Stimulated activated CD4-positive, alpha-beta T cell treated with anti-CD3 and anti-CD28 coated beads, Interleukin-1b, Interleukin-23, amount 100 ng/mL, for 1 hour (primary cell): ENCODE measurements at places on chromosomes 5 and 9.

- no peak for DNase-seq
These were observed 926.3 kb downstream of the TLE4 start for GRCh38 chr9:80498001-80498555.

- DNase-seq: no peak
These were observed 384.6 kb downstream of the SPOCK1 start for GRCh38 chr5:137114529-137114928.

- no peak for DNase-seq
These were observed 147.3 kb downstream of the ARSB start for GRCh38 chr5:78837836-78838235.

- DNase-seq: no peak
These were observed 36.7 kb upstream of the CCDC112 start for GRCh38 chr5:115333164-115333563.

DNA sequence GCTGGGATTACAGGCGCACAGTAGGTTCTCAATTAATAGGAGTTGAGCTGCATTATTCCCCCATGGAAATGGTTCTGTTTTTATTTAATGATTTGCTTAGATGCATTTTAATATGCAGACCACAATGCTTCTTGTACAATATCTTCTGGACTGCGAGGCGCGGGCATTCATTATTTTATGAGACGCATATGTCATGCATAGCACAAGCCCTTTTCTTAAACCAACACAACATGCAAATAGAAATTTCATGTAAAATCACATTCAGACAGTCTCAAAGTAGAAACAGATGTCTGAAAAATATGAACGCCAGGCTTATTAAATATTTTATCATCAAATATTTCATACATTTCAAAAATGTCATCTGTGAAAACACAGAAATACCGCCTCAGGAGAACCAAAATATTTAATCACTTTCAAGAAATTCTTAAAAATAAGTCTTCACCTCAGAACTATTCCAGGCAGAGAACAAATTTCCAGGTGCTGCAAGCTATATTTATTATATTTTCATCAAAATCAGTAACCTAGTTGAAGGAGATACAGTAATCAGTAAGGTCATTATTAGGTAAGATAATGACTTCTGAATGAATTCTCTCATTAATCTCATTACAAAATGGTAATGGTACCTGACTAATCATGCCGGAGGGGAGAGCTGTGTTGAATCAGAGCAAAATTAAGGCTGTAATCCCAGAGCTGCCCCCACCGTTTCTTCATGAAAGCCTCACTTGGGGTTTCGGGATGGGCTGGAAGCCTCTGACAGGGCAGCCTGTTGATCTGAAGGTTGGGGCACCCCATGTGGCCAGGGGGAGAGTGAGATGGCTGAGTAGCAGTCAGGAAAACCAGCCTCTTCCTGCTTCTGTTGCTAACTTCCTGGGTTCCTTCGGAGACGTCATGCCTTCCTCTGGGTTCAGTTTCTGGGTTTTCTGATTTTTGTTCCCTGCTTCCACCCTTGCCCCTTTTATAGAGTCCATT is 133.9 kb upstream of the ZNF618 start:
- DNase-seq: no peak

DNA sequence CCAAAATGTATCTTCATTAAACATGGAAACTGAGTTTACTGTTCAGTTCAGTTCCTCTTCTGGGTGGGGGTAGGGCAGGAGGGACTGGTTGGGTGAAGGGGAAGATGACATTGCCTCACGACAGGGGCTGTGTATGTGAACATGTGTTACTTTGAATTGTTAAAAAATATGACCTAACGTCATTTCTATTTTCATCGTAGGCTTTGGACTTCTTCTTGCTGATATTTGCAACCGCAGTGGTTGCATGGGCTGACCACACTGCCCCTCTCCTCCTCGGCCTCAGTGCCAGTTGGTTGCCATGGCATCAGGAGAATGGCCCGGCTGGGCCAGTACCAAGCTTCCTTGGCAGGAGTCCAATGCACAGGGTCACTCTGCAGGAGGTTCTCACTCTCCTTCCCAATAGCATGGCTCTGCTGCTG is 41.5 kb downstream of the HACD4 start:
- DNase-seq: no peak

- DNase-seq: no peak
These were observed 39.6 kb downstream of the TRIO start for GRCh38 chr5:14182761-14183160.

DNA sequence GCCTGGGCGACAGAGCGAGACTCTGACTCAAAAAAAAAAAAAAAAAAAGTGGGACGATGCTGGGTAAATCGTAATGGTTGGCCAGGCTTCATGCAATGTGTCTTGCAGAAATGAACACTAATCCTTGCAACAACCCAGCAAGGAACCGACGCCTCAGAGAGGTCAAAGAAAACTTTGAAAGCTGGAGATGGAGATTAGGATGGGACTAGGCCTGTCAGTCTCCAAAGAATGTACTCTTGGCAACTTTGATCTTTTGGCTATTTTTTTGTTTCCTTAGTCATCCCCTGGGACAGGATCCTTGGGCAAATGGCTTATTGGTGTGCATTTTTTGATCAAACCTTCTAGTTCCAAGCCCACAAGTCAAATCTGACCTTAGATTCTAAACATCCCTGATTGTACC is 10.6 kb upstream of the PWWP2A start:
- no peak for DNase-seq

GRCh38 chr9:124251204-124251603 is 6.5 kb upstream of the NEK6 start:
- DNase-seq: no peak

DNA sequence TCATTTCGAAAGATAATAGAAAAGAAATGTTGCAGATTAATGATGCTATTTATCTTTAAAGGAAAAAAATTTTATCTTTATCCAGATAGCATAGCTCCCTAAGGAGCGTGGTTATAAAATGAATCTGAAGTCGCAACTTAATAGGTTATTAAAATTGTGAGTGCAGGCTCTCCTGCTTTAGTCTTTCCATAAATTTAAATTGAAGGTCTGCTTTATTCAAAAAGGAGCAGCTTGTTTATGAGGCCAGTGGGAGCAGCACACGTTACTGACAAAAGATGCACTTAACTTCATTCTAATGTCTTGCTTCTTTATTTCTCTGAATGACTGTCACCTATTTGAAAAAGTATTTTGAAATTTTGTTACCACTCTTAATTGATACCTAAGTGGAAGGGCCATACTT is 95.0 kb downstream of the ZCCHC7 start:
- DNase-seq: no peak

GRCh38 chr9:976258-976942 is at the start of gene DMRT3:
Gene DMRT3, plus strand, starts transcription at chr9:976655. Its CDS starts 347 bp downstream, at chr9:977002.
- DNase-seq: no peak

DNA sequence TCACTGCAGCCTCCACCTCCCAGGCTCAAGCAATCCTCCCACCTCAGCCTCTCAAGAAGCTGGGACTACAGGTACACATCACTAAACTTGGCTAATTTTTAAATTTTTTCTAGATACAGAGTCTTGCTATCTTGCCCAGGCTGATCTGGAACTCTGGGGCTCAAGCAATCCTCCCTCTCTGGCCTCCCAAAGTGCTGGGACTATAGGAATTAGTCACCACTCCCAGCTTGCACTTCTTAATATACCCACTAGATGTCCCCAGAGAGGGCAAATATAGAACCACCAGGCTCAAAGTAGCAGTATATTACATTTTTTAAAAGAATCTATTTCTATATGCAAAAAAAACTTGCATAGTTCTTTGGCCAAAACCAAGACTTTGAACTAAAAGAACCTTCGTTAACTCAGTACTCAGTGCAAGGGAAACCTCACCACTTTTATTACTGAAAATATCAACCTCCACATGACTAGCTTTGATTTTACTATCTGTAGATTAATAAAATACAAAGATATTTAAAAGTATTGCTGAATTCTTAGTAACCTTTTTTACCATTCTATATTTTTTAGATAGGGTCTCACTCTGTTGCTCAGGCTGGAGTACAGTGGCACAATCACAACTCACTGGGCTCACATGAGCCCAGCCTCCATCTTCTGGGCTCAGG is 25.8 kb upstream of the HSD17B3 start:
- DNase-seq: peak; percentile 2

DNA sequence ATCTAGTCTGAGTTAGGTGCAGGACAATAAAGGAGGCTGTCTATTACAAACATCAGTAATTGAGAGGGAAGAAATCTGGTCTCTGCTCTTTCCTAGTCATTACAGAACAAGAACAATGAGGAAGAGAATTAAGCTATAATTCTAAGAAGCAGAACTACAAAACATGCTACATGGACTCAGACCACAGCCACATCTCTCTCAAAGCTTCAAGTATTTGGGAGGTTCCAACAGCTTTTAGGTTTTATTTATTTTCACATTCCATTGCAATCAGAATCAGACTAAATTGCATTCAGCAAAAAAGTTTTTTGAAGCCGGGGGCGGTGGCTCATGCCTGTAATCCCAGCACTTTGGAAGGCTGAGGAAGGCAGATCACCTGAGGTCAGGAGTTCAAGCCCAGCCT is 1.1 kb upstream of the GRPEL2 start:
- DNase-seq: no peak

DNA sequence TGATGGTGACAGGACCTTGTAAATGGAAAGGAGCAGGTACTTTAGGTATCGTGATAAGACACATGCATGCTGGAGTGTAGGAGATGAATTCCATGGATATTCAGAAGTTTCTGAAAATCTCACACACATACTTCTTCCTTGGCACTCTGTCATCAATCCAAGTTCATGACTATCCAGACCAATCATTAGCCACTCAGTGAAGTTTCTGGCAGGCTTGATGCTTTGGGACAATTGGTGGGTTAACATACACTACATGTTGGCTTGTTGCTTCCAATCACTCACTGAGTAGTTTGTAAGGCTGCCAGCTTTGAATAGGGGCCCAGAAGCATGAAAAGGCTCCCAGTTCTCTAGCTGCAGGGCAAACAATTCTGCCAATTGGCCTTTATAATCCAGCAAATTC is 147.6 kb downstream of the CEMIP2 start:
- DNase-seq: no peak

DNA sequence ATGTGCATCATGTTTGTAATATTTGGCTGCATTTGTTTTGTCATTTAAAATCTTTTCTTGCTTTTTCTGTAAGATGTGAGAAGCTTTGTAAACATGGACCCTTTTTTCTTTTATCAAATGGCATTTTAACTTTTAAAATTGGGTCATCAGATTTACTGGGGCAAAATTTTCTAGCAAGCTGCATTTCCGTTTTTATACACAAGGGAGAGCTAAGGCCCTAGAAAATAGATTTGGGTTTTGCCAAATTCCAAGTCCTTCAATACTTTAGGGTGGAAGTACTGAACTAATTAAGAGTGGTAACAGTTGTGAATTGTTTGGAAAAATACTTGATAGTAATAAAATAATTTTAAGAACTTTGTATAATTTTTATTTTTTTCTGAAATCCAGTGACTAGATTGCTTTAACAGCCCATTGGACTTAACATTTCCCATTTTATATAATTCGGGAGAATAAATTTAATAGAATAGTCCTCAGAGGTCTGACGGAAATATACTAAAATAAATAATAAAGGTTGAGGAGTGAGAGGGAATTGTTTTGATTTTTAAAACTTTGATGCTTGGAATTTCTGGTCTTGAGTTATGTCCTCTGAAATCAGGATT is 117.4 kb downstream of the SMARCA2 start:
- DNase-seq: no peak

DNA sequence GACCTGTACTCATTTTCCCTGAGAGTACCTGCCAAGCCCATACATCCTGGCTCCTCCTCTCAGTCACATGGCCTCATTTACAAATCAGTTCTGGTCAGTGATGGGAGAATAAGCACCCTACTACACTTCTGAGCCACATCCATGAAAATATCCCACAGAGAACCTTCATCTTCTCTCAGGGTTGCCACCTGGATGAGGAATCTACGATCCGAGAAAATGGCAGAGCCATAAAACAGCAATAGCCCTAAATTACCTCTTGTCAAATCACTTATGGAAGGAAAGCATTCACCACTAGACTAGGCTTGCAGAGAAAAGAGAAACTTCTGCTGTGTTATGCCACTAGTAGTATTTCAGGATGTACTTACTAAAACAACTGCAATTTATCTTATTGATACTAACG is 324.8 kb downstream of the BNC2 start:
- DNase-seq: no peak

DNA sequence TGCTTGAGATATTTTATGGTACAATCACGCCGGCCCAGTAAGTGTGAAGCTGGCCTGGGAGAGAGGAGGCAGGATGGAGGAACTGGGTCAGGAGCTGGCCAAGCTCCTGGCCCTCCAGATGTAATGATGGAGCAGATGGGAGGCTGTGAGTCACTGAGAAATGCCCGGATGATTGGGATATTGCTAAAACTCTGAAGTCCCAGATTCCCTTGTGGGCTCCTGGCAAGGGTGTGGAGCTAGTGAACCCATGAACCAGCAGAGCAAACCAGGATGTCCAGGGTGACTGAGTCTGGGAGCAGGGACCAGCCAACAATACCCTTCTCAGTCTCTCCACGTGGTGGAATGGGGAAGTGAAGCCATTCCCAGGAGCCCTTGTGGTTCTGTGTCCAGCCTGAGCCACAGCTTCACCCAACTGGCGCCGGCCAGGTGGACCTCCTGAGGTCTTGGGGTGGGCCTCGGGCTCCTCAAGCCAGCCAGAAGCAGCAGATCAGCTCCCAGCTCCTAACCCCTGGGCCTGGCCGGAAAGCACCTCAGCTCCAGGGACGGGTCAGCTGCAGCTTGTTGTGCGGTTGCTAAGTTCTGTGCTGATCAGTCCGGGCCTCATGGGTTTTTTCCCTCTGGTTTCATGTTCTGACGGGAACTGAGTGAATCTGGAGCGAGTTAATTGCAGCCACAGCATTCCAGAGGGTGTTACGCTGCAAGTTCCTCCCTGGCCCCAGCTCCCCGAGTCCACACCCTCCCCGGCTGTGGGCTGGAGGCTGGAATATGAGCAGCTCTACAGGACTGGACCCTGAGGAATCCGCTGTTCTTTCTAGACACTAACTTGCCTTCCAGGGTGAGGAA is 37.6 kb downstream of the DUSP1 start:
- no peak for DNase-seq

- no peak for DNase-seq
These were observed 53.3 kb downstream of the PTPN3 start for GRCh38 chr9:109444771-109445320.

GRCh38 chr5:148793261-148793660 is 33.1 kb upstream of the ADRB2 start:
- no peak for DNase-seq

DNA sequence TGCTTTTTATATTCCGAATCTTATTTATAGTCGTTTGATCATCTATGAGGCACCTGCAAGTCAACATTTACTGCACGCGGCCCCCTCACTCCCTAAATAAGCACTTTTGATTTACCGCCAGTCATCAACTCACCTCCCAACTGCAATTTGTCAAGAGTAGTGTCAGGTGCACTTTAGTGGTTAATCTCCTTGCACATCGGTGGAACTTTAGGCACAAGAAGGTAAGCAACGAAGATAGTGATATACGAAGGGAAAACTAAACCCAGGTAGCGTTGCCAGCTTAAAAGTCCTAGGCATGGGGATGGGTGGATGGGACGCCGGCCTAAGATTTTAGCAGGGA is 513 bp upstream of the RNF180 start:
- DNase-seq: no peak
